ENCODE measurements at places on chromosomes 16 and 17.
A peak's percentile ranks its signal among the peaks of the same experiment; 100 is the strongest.

DNA sequence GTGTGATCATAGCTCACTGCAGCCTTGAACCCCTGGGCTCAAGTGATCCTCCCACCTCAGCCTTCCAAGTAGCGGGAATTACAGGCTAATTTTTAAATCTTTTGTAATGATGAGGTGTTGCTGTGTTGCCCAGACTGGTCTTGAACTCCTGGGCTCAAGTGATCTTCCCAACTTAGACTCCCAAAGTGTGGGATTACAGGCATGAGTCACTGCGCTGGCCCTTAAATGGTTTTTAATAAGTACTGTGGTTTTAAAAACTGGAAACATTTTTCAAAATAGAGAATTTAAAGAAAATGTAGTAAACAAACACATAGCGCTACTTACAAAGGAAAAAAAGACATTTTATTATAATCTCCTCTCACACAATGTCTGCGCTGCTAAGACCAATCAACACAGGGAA is 32.2 kb downstream of the MARCHF10 start:
- no peak for DNase-seq

DNA sequence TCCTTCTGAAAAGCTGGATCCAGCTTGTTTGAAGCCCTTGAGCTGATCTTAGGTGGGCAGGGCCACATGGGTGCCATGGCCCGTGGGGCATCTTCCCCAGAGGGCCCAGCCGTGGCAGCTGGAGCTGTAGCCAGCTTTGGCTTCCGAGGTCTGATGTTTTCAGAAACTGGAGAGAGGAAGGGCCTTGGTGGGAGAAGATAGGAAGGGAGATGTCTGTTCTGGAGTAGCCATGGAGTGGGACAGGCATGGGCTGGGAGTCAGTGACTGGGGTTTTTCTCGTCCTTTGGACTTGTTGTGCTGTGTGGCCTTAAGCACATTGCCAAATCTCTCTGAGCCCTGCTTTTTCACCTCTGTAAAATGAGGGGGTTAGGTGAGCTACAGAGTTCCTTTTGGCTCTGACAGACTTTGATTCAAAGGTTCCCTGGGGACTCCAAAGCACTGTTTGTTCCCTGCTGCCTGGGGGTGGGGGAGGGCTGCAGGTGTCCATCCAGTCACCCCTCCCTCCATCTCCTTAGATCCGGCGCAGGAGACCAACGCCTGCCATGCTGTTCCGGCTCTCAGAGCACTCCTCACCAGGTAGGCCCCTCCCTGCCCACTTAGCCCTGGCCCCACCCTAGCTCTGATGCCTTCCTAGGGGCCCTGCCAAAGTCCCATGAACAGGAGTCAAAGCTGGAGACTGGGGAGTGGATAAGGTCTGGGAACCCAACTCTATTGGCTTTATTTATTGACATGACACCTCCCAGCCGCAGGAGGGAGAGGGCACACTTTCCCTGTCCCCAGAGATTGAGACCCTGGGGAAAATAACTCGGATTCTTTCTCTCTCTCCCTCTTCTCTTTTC is 2.1 kb downstream of the PPP1R1B start:
- DNase-seq, result no peak

DNA sequence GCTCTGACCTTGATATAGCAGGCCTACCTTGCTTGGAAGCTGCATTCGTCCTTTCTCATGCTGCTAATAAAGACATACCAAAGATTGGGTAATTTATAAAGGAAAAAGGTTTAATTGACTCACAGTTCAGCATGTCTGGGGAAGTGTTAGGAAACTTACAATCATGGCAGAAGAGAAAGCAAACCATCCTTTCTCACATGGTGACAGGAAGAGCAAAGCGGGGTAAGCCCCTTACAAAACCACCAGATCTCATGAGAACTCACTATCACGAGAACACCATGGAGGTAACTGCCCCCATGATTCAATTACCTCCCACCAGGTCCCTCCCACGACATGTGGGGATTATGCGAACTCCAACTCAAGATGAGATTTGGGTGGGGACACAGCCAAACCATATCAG is 6.0 kb upstream of the MAPT start:
- no peak for DNase-seq

GRCh38 chr16:51374346-51374745 is 223.3 kb upstream of the SALL1 start:
- no peak for DNase-seq

- DNase-seq, result no peak
These were observed 253.3 kb upstream of the CDH5 start for GRCh38 chr16:66113223-66113622.

- no peak for DNase-seq
These were observed 10.1 kb downstream of the KRT39 start for GRCh38 chr17:40956401-40957254.

GRCh38 chr16:79303959-79304387 is 296.6 kb downstream of the MAF start:
- DNase-seq, result no peak

DNA sequence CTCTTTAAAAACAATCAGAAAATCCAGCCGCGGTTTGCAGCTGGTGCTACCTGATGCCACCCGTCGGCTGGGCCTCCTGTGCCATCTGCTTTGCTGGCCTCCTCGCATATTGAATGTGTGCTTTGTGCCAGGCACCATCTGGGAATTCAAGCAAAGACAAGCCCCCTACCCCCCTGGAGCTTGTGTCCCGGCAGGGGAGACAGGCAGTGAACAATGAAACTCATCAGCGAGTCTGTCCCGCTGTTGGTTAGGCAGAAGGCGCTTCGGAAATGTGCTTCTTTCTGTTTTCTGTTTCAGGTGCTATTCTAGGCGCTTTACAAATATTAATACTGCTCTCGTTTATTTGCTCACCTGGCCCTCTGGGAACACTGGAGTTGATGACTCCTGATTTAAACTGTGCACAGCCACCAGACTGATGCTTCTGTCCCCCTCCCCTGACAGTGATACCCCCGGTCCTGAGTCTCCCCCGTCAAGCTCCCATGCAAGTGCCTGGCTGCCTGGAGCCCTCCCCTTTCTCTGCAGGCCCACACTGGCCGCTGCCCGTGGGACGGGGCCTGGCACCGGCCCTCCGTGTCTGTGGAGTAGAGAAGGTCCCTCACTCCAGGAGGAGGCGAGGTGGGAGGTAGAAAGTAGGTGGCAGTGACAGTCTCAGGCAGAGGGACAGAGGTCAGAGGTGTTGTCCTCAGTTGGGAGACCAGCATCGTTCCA is 126.1 kb upstream of the PLCG2 start:
- no peak for DNase-seq

DNA sequence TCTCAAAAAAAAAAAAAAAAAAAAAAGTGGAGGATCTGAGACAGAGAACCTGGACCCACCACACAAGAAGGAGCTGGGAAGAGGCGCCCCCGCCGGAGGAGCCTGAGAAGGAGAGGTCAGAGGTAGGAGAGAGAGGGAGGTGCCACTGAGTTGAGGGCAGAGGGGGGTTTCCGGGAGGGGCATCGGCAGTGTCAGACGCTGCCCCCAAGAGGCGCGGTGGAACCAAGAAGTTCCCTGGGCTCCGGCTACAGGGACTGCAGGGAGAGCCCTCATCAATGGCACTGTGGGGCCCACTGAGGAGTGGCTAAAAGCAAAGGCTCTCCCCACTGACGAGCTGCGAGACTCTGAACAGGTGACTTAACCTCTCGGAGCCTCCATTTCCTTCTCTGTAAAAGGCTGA is 4.2 kb downstream of the CCDC42 start:
- no peak for DNase-seq

DNA sequence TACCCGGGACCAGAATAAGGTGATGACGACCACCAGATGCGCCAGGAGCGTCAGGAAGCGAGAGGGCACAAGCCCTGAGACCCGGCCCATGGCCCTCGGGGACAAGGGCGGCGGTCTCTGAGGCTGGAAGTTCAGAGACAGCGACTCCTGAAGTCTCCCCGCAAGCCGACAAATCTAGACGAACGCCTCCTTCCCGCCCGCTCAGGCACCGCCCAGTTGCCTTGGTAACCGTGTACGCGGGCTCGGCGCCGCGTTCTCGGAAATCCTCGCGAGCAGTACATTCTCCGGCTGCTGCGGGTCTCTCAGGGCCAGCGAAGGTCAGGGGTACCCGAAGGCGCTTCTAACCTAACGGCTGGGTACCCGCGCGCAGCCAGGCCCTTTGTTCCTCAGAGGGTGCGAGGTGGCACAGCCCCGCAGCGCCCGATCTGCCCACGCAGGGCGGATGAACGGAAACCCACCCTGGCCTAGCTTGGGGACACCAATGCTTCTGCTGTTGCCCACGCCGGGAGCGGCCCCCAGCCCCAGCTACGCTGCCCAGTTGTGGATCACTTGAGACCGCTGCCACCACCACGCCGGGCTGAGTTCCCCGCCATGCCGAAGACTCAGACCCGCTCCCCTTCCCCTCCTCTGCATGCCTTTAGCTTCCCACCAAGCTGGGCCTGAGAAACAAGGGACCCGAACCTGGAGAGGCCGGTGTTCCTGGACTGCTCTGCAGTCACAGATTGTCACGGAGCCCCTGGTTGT is at the start of gene TMEM107:
TSS of gene TMEM107 (minus strand) at position 184 of the 744 bp plus-strand sequence. CDS start at position 90, 94 bp downstream.
- peak; percentile 79 for DNase-seq

DNA sequence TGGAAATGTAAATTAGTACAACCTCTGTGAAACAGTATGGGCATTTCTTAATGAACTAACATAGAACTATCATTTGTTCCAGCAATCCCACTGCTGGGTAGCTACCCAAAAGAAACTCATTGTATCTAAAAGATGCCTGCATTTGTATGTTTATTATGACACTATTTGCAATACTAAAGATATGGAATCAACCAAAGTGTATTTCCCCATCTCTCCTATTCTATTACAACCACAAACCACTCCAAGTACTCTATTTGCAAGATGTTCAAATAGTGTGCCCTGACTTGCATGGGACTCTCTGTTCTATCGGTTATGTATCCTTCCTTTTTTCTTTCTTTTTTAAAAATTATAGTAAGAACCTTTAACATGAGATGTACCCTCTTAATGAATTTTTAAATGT is 845.2 kb downstream of the CDH11 start:
- no peak for DNase-seq

DNA sequence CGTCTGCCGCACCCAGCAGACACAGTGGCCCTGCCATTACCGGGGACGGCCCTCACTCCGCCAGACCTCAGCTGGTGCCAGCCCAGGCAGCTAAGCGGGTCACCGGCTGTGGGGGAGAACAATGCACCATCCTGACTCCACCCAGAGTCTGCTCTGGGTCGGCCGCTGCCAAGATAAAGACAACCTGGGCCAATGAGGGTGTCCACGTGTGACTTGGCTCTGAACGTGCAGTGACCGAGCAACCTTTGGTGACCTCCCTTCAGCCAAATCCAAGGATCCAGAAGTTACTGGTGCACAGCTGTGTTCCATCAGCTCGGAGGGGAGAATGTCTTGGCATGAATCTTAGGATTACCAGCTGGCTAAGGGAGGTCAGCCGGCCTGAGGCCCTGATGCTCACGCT is 155.9 kb downstream of the NTN1 start:
- DNase-seq, result no peak

- no peak for DNase-seq
These were observed 13.5 kb downstream of the SDR42E1 start for GRCh38 chr16:81997738-81998137.

DNA sequence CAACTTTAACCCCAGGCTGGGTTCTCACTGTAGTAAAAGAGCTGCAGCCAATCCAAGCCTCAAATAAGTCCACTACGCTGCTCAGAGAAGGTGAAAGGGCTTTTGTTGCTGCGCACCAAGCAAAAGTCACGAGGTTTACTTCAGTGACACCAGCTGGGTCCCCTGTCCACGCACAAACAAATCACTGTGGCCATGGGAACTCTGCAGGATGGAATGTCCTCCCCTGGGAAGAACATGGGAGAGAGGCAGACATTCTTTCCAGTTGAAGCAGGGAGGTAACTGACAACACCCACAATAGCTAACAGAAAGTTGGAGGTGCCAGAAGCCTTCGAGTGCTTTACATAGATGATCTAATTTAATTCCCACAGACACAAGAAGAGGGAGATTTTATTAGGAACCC is 181.9 kb downstream of the PMP22 start:
- no peak for DNase-seq

DNA sequence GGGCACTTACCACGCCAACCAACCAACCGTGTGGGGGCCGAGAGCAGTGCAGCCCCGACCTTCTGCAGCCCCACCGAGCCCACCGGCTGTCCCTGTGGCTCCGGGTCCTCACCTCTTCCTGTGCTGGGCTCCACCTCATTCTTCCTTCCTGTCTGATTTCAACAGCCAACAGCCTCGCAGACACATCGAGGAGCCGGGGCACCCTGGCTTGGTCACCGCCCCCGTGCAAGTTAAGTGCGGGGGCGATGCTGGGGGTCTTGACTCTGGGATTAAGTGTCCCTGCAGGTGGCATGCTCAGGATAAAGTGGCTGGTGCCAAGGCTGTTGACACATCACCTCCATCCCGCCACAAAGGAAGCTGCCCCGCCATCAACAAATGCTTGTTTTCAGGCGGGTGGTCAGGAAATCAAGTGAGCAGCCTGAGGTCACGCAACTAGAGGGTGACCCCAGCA is at the start of gene NLRC3:
TSS of gene NLRC3 (minus strand) at position 102 of the 451 bp plus-strand sequence. CDS start 12,367 bp downstream, outside the sequence.
- no peak for DNase-seq

DNA sequence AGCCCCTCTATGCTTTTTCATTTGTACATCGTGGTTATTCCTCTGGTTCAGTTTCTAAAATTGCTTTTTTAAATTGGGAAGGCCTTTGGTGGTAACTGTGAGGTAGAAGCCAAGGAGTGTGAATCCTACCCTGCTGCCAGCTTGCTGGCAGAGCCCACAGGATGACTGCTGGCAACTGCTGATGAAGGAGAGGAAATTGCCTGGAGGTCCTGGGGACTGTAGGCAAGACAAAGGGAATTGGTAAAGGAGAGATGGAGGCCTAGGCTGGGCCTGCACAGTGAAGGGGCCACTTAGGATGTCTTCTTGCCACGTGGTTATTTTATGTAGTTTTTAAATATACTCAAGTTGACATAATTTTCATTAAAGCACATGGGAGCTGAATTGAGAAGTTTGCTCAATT is 15.8 kb downstream of the C17orf58 start:
- no peak for DNase-seq

DNA sequence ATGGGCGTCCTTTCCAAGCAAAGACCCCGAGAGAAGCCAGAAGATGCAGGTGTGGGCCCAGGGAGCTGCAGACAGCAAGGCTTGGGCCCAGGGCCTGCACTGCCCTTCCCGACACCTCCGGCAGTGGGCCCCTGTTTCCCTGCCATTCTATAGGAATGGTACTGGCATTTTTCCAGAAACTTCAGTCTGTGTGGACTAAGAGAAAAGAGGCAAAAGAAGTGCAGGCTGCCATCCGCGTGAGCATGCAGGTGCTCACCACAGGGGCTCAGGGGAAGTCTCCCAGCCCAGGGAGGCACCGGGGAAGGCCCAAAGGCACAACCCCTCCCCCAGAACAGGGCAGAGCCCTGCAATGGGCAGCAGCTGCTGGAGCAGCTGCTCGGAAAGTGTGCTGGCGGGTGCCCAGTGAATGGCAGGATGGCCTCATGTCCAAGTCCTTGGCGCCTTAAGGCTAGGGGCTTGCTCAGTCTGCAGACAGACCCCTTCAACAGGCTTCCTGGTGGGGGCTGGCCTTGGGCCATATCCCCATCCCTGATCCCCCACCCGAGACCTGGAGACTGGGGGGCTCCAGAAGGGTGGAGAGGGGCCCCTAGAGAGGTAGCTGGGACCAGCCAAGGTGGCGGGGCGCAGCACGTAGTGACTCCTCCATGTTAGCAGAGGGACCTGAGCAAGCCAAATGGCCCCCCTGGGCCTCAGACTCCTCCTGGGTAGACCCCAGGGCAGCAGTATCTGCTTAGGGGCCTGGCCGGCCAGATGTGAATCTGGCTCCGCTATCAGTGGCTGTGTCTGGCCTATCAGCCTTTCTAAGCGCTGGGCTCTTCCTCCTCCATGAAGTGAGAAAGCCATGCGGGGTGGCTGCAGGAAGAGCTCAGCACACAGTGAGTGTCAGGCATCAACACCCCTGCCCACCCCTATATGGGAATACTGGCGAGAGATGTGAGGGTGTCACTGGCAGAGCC is 6.7 kb upstream of the TPPP3 start:
- DNase-seq, result no peak

All from activated naive CD4-positive, alpha-beta T cell (primary cell).